ENCODE measurements at places on chromosomes 2 and 18.

DNA sequence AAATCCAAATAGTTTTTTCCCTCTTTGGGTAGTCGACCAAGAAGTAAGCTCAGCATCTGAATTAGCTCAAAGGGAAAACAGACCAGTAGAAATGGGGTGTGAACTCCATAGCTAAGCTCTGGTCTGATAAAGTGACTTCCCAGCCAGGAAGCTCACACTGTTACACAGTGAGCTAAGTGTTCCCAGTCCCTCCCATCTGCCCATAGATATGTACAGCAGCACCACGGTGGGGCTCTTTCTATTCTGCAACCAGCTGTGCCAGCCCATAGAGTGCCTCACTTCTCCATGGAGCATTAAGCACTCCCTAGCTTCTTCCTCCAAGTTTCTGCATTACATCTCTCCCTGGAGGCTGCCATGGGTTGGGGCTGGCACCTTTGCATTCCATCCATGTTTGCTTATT, 27.6 kb upstream of the NEMP2 start:
- peak; percentile 58 for DNase-seq

GRCh38 chr2:234577191-234577590, 80.3 kb upstream of the ARL4C start:
- no peak for DNase-seq

DNA sequence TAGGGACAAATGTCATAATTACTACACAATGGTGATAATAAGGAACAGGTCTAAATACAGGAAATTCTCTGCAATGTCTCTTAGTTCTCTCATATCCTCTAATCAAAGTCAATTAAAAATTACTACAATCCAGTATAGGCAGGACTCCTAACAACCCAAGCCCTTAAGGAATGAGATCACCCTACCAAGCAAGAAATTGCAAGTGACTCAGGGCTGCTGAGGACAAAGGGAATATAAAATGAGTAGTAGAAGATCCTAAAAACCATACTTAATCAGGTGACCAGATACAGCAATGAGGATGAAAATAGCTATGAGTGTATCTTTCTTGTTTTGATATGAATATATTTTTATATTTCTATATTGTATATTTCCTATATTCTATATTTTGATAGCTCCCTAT, 250.0 kb upstream of the DCC start:
- no peak for DNase-seq

DNA sequence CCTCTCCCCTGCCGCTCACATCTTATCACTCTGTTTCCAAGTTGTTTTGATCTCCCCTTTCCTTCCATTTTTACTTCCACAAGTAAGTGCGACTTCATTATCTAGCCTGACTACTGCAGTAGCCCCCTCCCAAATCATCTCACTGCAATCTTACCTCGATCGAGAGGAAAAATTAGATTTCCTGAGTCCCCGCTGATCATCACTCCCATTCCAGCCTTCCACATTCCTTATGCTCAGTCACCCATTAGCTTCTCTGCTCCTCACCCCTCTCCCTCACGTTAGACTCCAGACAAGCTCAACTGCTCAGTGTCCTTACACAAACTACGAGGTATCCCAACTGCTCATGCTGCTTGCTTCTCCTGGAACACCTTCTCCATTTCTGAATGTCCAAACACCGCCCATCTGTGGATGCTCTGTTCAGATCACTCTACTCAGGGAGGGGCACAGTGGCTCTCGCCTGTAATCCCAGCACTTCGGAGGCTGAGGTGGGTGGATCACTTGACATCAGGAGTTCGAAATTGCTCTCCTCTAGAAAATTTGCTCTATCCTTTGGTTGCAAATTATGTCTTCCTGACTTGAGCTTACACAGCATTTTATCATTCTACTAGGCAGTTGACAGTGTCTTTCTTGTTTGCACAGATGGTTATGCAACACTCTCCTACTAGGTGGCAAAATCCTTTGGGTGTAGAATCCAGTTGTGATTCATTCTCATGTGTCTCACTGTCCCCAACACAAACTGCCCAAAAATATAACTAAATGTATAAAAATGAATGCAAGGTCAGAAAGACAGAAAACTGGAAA, 96.5 kb downstream of the INO80D start:
- peak; percentile 13 for DNase-seq

DNA sequence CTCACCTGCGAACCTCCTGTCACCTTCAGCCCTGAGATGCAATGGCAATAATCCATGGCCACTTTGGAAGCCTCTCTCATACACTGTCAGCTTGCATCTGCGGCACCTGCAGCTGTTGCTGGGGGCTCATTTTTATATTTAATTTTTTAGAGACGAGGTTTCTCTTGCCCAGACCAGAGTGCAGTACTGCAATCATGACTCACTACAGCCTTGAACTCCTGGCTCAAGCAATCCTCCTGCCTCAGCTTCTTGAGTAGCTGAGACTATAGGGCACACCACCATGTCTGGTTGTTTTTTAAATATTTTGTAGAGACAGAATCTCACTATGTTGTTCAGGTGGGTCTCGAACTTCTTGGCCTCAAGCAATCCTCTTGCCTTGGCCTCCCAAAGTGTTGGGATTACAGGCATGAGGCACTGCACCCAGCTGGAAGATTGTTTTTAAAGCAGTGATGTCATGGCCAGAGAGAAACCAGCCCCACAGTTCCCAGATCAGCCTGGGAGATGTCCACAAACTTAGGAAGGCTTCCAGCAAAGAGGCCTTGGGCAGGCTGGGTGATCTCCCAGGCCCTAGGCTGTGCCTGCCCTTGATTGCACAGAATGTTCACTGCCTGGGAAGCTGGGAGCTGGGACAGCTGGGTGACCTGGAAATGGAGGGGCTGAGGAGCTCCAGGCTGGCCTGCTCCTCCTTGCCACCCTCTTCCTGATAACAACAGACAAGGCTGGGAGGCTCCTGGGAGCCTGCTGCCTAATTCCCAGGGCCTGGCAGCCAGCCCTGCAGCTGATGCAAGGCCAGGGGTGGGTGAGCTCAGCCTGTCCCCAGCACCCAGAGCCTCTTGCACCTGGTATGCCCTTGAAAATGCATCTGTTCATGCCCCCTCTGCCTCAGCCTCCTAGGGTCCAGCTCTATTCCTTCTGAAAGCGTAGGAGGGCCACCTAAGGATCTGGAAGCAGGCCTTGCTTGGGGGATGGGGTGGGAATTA, 27.1 kb downstream of the SH2D6 start:
- peak; percentile 52 for DNase-seq

- DNase-seq: peak; percentile 84
Measured at GRCh38 chr2:9656270-9656766, 25.5 kb upstream of the YWHAQ start.

DNA sequence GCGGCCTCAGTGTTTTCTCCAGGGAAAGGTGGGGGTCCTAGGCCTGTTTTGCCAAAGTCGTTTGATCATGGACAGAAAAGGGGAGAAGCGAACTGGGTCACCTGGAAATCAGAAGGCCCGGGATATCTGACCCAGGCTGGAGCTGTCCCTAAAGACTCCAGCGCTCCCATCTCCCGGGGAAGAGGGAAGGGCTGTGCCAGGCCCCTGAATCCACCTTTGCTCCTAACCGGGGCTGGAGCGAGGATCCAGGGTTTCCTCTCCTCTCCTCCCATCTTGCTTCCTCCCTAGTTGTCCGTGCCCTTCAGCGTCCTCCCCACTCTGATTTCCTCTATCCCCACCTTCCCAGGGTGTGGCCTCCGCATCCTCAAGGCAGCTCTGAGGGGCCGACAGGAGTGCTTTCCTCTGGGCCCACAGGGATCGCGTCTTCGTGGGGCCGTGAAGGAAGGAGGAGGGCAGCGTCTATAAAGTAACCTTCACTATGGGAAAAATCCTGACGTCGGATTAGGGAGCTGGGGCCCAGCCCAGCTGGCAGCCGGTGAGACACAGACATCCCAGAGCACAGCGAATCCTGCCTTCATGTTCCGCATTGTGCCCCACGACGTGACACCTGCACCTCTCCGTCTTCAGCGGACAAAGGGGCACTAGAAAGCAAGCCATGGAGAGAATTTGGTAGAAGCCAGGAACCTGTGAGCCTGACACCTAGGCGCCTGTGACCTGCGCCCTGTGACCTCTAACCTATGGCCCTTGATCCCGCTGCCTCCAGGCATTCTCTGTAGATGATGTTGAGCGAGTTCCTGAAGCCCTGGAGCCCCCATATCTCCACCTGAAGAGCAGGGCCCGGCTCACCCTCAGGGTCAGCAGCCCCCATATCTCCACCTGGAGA, 212.7 kb upstream of the SALL3 start:
- no peak for DNase-seq

- peak; percentile 45 for DNase-seq
Measured at GRCh38 chr2:237181844-237182243, 96.2 kb downstream of the COPS8 start.

GRCh38 chr18:76619621-76620315, 124.7 kb upstream of the ZNF516 start:
- peak; percentile 78 for DNase-seq

DNA sequence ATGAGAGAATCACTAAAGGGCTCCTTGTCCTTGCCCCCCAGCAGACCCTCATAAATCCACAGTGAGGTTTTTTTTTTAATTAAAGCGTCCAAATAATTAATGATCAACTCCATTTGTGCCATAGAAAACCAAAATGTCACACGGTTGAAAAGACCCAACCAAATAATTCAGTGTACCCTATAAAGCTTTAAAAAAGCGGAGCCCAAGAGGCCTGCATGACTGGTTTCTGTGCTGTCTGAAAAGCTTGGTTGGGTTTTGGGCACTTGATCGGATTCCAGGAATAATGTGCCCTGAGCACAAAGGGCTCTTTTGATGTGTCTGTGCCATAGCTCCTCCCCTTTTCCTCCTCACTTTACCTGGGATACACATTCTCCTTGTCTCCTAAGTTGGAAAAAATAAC, 523.2 kb downstream of the TNS1 start:
- DNase-seq: no peak

All from mesendoderm (in vitro differentiated cells).